ENCODE measurements at places on chromosomes 4 and X.

DNA sequence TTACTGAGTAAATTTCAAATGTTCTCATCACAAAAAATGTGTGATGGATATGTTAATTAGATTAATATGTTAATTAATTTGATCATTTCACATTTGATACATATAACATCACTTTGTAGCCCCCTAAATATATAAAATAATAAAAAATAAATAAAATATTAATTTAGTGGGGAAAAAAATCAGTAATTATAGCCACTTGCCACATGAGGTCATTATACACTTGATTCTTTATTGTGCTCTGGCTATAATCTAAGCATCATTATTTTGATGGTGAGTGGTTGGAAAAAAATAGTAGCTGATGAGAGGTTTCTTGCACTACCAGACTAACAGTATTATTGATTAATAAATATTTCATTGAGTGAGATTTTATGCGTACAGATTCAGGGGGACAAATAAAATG lies 57.4 kb downstream of the DCK start:
- no peak for DNase-seq

DNA sequence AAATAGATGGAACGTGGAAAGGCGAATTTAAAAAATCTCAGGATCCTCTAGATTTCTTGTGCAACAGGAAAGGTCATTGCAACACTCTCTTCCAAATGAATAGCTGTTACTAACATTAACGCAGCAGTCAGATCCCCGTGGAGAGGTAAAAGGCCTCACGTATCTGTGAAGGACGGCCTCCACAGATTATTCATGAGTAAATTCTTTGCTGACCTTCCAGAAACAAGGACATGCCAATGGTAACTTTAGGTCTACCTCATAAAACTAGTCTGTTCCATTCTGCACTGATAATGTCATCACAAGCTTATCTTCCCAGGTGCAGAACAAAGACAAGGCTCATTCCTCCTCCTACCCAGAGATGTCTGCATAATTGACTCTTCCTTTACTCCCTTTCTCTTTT lies 16.1 kb upstream of the REPS2 start:
- DNase-seq, result peak; percentile 58

- DNase-seq, result no peak
Observed at GRCh38 chrX:140440876-140441275, 64.0 kb downstream of the SOX3 start.

- peak; percentile 1 for DNase-seq
Observed at GRCh38 chrX:119062750-119063374, 9.9 kb upstream of the CT47C1 start.

DNA sequence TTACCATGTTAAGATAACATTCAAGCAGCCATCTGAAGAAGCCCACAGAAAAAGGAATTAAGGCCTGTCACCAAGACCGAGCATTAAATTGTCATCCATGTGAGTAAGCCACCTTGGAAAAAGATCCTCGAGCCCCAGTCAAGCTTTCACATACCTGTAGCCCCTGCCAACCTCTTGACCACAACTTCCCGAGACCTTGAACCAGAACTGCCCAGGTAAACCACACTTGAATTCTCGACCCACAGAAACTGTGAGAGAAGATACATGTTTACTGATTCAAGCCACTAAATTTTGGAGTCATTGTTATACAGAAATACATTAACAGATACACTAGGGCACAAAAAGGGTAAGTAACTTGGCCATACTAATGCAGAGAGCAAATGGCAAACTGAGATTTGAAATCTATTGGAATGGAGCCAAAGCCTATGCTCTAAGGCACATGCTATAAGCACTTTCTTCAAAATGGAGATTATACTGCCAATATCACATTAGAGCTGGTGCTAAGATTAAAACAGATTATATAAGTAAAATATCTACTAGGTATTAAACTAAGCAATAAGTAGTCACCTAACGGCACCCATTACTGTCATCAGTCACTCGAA lies 49.5 kb downstream of the FAM13A start:
- DNase-seq, result no peak

DNA sequence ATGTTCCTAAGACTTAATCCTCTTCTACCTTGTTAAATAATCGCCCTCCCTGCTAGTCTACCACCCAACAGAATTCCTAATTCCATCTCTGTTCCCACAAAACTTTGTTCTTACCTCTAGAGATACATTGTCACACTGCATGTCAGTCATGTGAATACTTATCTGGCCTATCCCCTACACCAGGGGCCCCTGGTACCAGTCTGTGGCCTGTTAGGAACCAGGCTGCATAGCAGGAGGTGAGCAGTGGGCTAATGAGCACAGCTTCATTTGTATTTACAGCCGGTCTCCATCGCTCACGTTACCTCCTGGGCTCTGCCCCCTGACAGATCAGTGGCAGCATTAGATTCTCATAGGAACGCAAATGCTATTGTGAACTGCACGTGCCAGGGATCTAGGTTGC lies 73.9 kb downstream of the APBB2 start:
- no peak for DNase-seq

GRCh38 chrX:40685362-40685918 lies 38.1 kb upstream of the CXorf38 start:
- no peak for DNase-seq

DNA sequence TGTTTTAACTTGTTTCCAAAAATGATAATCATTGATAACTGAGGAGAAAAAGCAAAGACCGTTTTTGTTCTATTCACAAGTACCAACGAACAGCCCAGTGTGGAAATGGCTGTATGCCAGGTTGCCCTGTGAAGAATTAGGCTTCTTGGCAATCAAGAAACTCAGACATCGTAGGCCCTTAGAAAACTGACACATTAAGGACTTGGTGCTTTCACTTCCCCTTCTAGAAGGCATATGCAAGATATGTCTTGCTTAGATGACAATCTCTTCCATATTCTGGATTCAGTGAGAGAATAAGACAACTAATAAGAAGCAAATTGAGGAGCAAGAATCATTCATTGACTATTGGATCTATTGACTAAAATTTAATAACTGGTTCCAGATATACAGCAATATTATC lies 56.6 kb downstream of the ANAPC10 start:
- DNase-seq, result no peak

DNA sequence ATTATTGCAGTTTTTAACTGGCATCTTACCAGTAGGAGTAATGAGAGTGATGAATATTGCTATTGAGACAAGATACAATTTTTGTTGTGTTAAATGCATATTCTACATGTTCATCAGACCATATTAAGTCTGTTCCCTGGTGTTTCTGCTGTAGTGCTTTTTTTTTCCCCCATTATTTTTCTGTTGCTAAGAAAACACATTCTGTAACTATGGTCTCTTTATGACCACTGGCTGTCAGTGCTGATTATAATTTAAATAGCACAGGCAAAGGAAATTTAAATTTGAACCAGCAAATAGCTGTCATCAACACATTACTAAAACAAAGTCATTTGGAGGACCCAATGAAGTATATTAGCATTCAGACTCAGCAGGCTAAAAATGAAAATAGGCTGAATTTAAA lies 98.3 kb upstream of the ANKRD50 start:
- DNase-seq, result no peak
